ENCODE measurements at places on chromosomes 4 and X.

- peak; percentile 96 for DNase-seq
These were observed 5.5 kb upstream of the SMIM20 start for GRCh38 chr4:25908491-25908901.

DNA sequence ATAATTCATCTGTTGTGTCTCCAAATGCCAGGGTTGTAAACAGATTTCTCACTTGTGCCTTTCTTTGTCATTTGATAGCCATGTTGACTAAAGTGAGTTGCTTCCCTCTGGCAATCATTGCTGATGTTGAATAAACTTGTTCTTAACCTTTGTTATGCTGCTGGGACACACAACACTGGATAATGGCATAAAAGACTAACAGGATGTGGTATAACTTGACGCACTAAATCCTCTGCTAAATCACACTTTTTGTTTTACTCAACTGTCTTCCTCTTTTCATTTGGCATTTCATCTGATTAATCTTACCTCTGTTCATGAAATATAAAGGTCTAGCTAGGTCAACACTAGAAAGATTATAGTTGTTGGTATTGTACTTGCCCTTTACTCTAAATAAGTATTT, 17.6 kb upstream of the CXCL5 start:
- DNase-seq = no peak

DNA sequence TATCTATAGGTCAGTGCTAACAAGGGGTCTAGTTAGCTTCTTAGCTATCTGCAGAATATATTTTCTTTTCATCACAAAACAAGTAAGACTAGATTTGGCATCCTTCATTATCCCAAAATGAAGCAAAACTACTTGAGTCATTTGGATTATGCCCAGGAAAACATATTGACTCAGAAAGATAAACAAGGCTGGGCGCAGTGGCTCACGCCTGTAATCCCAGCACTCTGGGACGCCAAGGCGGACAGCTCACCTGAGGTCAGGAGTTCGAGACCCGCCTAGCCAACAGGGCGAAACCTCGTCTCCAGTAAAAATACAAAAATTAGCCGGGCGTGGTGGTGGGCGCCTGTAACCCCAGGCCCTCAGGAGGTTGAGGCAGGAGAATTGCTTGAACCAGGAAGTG, 18.0 kb upstream of the MND1 start:
- DNase-seq = no peak

- DNase-seq = no peak
These were observed 29.2 kb upstream of the LARP1B start for GRCh38 chr4:128031756-128032384.

- DNase-seq = peak; percentile 70
These were observed 384.5 kb downstream of the GRXCR1 start for GRCh38 chr4:43277003-43277402.

DNA sequence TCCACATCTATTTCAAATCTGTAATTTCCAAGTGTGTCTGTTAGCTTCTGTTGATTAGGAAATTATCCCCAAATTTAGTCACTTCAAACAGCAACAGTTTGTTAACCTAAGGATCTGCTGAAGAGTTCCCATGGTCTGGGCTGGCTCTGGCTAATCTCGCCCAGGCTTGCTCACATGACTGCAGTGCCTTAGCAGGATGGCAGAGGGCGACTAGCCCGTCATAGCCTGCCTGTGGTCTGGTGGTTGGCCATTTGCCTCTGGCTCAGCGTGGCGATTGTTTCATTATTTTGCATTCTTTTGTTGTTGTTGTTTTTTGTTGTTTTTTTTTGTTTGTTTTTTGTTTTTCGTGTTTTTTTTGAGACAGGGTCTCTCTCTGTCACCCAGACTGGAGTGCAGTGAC, 264.0 kb downstream of the TRIML1 start:
- no peak for DNase-seq

- DNase-seq = peak; percentile 18
These were observed 2.3 kb downstream of the PF4 start for GRCh38 chr4:73979407-73979957.

- peak; percentile 3 for DNase-seq
These were observed 600 bp downstream of the RADX start for GRCh38 chrX:106612393-106612763.

DNA sequence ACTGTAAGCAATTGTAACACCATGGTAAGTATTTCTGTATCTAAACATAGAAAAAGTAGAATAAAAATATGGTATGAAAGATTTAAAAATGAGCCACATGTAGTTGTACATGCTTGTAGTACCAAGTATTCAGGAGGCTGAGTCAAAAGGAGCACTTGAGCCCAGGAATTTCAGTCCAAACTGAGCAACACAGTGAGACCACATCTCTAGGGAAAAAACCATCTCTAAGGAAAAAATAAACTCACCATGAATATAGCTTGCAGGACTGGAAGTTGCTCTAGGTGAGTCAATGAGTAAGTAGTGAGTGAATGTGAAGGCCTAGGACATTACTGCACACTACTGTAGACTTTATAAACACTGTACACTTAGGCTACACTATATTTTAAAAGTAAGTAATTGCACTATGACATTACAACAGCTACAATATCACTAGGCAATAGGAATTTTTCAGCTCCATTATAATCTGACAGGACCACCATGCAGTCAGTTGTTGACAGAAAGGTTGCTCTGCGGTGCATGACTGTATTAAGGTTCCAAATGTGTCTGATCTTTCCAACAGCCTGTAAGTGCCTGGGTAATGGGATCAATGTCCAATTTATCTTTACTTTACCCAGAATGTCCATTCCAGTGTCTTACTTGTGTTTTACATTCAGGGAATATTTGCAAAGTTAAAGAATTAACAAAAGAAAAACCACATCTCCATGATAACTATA, 28.9 kb upstream of the LRBA start:
- DNase-seq = peak; percentile 14

- DNase-seq = no peak
These were observed 231.3 kb upstream of the STK26 start for GRCh38 chrX:131791608-131792355.

DNA sequence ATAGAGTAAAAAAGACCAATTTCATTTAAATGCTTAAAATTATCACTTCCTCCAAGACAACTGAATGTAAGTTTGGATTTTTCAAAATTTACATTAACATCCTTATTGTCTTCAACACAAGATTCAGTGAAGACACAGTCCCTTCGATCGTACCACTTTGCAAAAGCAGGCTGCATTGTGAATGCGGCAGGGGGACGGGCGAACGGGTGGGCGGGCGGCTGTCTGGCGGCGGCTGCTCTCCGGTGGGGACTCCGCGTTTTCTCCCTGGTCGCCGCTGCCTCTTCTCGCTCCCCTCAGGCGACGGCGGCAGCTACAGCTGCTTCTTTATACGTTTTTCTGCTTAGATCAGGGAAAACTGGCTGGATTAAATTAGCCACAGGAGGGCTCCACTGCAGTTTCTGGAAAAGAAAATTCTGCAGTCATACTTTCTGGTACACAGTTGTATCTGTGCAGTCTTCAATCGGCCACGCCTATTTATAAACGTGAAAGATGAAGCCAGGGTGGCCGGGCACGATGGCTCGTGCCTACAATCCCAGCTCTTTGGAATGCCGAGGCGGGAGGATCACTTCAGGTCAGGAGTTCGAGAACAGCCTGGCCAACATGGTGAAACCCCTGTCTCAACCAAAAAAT, 33.9 kb upstream of the HPF1 start:
- peak; percentile 80 for DNase-seq

DNA sequence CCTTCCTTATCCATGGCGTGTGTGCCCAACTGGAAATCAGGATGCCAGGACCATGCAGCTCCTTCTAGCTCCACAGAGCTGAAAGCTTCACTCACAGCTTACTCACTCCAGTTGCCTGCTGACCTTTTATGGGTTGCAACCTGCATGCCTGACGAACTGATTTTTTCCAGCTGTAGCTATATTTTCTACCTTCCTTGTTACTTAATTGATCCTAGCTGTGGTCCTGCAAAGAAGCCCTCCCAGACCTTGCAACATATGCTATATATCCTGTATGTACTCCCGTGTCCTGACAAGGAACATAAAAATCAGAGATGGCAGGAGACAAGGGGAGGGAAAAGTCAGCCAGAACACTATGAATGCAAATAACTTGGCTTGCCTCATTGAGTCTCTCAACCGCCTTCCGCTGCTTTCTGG, 135.3 kb upstream of the LDB2 start:
- peak; percentile 22 for DNase-seq

GRCh38 chrX:138519296-138519695, 192.2 kb downstream of the FGF13 start:
- DNase-seq = peak; percentile 1

DNA sequence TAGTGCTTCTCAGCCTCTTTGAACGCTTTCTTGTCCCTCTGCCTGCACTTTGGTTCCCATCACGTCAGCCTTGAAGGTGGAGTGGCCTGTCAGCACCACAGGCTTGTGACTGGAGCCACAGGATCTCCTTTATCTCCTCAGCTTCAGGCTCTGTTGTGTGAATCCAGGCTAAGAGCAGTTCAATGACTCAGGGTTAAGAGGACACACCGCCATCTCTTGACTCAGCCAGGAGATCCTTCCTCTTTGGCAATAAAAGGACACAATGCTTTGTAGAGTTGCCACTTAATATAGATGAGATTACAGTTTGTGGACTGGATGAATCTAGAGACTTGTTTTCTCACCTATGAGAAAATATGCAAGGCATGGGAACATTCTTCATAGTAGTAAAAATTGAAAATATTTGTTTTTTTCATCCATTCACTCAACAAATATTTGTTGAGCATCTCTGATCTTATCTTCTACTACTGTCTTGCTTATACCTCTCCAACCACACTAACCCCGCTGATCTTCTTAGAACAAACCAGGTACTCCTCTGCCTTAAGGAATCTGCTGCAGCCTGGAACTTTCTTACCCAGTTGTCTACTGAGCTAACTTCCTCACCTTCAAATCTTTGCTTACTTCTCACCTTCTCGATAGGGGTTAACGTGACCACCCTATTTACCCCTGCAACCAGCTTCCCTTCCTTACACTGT, 62.3 kb downstream of the UCHL1 start:
- no peak for DNase-seq

- peak; percentile 13 for DNase-seq
These were observed 44.8 kb downstream of the NPFFR2 start for GRCh38 chr4:72076562-72076961.

DNA sequence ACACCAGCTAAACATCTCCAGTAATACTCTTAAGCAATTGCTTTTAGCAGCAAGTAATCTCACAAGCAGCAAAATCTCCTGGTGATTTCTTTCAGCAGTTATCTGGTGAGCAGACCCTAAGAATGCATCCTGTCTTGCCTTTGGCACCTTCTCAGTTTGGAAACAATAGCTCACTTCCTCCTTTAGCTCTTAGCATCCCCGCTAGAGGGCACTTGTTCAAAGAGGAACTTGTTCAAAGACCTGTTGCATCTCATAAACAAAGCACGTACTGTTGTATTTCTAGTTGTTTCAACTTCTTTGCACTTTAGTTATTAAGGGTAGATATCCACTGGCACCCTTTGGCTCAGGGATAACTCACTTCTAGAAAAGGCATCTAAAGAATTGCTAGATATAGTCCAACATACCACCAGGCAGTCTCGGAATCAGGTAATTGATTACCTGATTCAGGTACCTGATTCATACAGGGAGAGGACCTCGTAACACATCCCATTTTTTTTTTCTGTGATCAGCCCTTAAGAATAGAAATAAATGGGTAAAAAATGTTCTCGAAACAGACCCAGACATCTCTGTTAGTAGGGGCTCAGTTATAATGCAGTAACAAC, 81.9 kb upstream of the QRFPR start:
- DNase-seq = peak; percentile 66

DNA sequence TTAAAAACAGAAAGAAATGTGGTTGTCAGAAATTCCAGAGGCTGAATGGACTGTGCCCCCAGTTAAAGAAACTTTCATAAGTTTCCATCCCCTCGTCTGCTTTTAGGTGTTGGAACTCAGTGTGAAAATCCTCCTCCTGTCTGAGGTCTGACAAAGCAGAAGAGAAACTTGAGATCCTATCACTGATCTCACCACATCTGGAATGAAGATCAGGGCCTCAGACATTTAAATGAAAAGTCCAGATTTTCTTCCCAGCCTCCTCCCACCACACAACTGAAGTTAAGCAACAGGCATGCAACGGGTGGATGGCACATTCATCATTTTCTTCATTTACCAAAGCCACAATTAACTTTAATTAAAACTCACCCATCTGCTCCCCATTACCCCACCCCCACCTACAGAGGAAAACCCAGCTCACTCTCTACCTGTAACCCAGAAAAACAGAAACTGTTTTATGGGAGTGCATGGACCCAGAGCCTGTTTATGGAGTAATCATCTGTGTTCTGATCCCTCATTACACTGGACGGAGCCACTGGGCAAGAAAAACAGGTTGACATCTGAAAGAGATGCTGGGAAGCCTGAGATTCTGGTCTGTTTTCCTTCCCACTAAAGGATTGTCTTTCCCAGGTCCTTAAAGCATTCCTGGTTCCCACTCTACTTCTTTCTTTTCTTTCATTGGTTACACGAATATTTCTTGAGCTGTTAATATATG, 58.1 kb upstream of the HOPX start:
- DNase-seq = peak; percentile 21

GRCh38 chr4:7985891-7986441, 46.3 kb upstream of the AFAP1 start:
- no peak for DNase-seq

DNA sequence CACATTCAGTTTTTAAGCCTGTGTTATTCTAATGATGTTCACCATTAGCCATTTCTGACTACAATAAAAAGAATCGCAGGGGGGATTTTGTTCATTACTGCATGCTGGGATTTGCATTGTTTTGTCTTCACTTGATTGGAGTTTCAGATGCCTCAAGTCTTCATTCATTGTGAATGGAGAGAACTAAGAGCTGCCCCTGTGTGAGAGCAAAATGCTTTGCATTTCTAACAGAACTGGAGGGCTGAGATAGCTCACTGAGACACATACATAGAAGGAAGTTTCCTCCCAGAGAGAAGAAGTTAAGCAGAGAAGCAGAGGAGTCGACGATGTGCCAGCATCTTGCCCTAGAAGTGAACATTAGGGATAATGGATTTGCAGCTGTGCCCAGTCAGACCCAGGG, 113.5 kb upstream of the GATB start:
- no peak for DNase-seq
